Large intestine (tissue), 12 donors: ENCODE measurements at places on chromosomes 5 and 9. TPM values are rescaled to one million over a fixed set of nuclear protein-coding genes. Genes with fewer than 3 reads are reported as not detected.

DNA sequence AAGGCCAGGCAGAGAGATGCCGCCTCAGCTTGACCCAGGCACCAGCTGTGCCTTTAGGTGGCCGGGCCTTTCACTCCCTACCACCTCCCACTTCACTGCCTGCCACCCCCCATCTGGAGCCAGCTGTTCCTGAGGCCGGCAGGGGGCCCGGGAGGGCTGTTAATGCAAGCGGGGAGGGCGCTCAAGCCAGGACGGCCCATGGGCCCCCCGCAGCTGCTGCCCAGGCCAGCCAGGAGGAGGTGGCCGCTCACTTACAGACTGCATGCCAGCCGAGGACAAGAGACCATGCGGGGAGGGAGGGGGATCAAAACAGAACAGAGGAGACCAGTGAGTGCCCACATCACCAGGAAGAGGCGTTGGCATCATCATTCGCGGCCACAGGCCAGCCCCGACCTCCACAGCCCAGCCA, 4.5 kb downstream of the ABCA2 start:
- H3K4me3 ChIP-seq = no peak overlapping the region
- H3K27ac ChIP-seq = no peak overlapping the region

Gene GOLGA1
- 19.0 TPM for polyA plus RNA-seq

GRCh38 chr9:2041736-2042135, 26.6 kb downstream of the SMARCA2 start:
- no peak for DNase-seq
- no peak overlapping the region for H3K27ac ChIP-seq
- H3K4me3 ChIP-seq = no peak overlapping the region

DNA sequence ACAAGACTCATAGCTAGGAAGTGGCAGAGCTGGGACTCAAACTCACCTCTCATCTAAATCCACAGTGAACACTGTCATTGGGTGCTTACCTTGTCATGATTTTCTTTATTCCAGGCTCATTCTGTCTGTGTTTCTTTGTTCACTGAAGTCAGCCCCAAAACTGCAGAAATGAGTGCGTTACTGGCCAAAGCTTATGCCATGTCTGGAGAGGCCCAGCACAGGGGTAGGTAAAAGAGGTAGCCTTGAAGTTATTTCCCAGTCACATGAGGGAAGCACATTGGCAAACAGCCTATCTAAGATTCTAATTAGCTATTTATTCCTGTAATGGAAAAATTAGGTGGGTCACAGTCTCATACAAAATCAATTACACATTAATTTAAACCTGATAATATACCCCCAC, 29.8 kb downstream of the TTC23L start:
- no peaks in the 10 kb centered on the region for H3K27me3 ChIP-seq
- peaks cover 4% of the 10 kb centered on the region for H3K4me1 ChIP-seq
- DNase-seq = peak; percentile 62
- H3K27ac ChIP-seq = peak overlapping the region; percentile 28
- H3K4me3 ChIP-seq = no peak overlapping the region
- H3K36me3 ChIP-seq = no peaks in the 10 kb centered on the region

DNA sequence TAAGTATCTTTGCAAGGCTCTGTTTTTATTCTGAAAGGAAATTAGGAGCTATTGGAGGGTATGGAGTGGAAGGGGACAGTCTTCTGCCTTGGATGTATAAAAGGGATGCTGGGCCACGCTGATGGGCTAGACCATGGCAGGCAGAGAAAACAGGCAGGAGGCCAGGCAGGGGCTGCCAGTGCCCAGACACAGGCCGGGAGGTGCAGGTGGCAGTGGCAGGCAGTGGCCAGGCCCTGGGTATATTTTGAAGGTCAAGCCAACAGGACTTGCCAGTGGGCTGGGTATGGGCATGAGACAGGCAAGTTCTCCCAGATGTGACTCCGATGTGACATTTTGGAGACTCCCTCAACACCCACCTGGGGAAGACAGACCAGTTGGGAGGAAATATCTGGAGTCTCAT, 131.9 kb downstream of the KCNIP1 start:
- DNase-seq = no peak
- H3K36me3 ChIP-seq = no peaks in the 10 kb centered on the region
- peaks cover 11% of the 10 kb centered on the region for H3K27me3 ChIP-seq

DNA sequence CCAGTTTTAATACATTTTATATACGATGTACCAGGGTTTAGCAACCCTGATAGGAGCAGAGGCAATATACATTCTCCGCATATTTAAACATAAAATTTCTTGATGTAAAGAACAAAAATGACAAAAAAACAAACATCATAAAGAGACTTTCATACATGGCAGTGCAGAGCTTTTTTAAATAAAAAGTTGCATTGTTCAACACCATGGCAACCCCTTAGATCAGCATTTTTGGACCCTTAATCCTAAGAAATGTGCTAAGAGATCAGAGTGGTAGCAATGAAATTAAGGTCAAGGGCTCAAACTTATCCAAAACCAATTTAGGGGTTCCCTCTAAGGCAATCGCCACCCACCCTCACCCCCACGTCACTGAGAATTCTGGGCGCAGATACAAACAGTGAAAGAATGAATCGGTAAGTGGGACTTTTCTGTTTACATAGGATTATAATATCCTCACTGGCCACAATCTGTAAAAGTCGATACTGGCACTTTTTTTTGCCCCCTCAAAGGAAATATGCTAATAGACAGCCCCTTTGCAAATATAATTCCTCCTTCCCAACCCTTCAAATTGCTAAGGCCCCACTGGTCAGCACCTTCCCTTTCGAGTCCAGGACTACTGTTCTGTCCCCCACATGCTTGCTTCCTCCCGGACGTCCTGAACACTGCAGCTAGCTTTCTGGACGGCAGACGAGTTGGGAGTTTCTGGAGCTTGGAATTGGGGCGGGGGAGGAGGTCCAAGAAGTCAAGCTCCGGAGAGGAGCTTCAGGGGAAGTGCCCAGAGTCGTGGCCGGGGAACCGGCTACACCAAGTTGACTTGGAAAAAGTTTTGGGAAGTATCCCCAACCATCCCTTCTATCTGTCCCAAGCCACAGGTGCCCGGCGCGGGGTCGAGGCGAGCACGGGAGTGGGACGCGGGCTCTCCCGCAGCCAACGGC, 2.2 kb downstream of the GAS1 start:
- H3K4me3 ChIP-seq = peak overlapping the region; percentile 48
- H3K27me3 ChIP-seq = peaks cover 58% of the 10 kb centered on the region
- peak overlapping the region; percentile 60 for H3K27ac ChIP-seq
- no peaks in the 10 kb centered on the region for H3K4me1 ChIP-seq
- no peaks in the 10 kb centered on the region for H3K36me3 ChIP-seq

DNA sequence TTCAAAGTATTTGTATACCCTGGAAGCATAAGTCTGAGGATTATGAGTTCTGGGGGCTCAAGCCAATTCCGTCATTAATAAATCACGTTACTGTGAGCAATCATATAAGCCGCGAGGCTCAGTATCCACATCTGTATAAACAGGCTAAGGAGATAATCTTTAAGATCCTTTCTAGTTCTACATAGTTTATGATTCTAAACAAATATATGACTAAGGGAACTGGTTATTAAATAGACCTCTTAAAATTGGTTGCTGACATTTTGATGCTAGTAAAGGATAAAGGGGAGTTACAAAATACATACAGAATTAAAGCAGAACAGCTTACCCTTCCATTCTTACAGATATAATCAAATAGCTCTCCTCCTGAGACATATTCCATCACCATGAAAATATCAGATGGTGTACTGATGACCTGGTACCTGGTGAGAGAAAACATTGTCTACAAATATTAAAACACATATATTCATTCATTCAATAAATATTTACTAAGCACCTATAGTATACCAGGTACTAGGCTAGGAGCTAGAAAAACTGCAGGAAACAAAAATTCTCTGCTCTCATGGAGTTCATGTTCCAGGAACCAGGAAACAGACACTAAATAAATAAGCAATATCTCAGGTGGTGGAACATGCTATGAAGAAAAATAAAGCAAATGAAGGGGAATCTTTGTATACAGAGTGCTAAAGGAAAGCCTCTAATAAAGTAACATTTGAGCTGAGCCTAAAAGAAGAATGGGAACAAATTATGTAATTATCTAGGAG, 19.5 kb upstream of the TTC33 start:
- DNase-seq = no peak
- no peaks in the 10 kb centered on the region for H3K27me3 ChIP-seq
- H3K4me1 ChIP-seq = peaks cover 11% of the 10 kb centered on the region
- peak overlapping the region; percentile 47 for H3K27ac ChIP-seq
- peaks cover 37% of the 10 kb centered on the region for H3K36me3 ChIP-seq

DNA sequence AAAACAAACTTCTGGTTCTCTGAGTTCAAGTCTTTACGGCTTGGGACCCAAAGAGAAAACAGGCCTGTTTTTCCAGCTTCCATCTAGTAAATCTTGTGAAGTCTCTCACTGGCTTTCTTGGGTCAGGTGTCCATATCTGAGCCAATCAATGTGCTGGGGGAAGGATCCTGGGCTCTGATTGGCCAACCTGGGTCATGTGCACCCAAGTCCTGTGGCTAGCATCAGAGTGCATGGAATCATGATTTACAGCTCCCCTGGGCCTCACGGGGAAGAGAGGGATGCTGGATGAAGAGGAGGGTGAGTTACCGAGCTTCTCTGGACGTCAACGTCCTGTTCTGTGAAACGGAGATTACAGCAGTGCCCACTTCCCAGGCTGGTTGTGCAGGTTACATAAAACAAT, 19.4 kb downstream of the CXCL14 start:
- H3K4me3 ChIP-seq = no peak overlapping the region
- H3K4me1 ChIP-seq = peaks cover 4% of the 10 kb centered on the region
- no peak overlapping the region for H3K27ac ChIP-seq
- H3K27me3 ChIP-seq = peaks cover 35% of the 10 kb centered on the region
- H3K36me3 ChIP-seq = no peaks in the 10 kb centered on the region
- no peak for DNase-seq

GRCh38 chr9:123191260-123191659, 77.1 kb downstream of the STRBP start:
- H3K27ac ChIP-seq = no peak overlapping the region
- H3K36me3 ChIP-seq = no peaks in the 10 kb centered on the region
- H3K27me3 ChIP-seq = no peaks in the 10 kb centered on the region
- peaks cover 3% of the 10 kb centered on the region for H3K4me1 ChIP-seq

DNA sequence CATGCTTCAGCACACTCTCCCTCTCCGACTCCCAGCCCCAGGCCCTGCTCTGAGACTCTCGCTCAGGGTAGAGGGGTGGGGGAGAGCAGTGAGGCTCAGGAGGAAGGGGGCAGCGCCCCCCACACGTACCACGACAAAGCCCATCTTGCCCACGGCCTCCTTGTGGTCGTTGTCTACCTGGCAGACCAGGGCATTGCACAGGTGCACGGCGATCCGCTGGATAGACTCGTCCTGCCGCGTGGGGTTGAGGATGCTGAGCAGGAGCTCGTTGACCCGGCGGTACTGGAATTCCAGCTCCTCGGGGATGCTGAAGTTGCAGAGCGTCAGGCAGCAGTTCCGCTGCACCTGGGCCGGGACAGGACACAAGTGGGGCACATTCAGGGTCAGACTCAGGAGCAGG, 18.5 kb upstream of the ZDHHC12 start:
- no peaks in the 10 kb centered on the region for H3K27me3 ChIP-seq
- no peak for DNase-seq
- H3K36me3 ChIP-seq = peaks cover 41% of the 10 kb centered on the region
- no peak overlapping the region for H3K4me3 ChIP-seq
- H3K4me1 ChIP-seq = no peaks in the 10 kb centered on the region
- no peak overlapping the region for H3K27ac ChIP-seq

GRCh38 chr5:14850419-14851049, 21.0 kb downstream of the ANKH start:
- peak overlapping the region; percentile 57 for H3K27ac ChIP-seq
- H3K4me3 ChIP-seq = no peak overlapping the region
- no peaks in the 10 kb centered on the region for H3K27me3 ChIP-seq
- DNase-seq = no peak
- peaks cover 49% of the 10 kb centered on the region for H3K4me1 ChIP-seq
- no peaks in the 10 kb centered on the region for H3K36me3 ChIP-seq

Gene NOXA1
- 11.8 TPM for polyA plus RNA-seq

DNA sequence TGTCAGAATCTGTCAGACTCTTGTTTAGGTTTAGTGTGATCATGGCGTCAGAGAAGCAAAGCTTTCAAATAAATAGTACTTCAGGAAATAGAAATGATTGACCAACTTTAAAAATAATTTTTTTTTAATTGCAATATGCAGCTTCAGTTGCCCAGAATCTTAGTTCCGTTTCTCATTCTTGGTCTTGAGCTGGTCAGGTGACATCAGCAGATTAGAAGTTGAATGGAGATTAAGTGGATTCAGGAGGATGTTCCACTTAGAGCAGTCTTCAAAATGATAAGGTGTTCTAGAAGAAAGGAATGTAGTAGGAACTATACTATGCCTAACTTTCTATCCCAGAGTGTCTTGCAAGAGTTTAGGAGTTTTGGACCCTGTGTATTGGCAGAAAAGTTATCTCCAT, 30.6 kb downstream of the OTULIN start:
- H3K27me3 ChIP-seq = no peaks in the 10 kb centered on the region
- H3K4me3 ChIP-seq = no peak overlapping the region
- no peak for DNase-seq
- peaks cover 74% of the 10 kb centered on the region for H3K36me3 ChIP-seq
- no peaks in the 10 kb centered on the region for H3K4me1 ChIP-seq

- no peaks in the 10 kb centered on the region for H3K4me1 ChIP-seq
- no peak overlapping the region for H3K4me3 ChIP-seq
- H3K36me3 ChIP-seq = no peaks in the 10 kb centered on the region
- DNase-seq = no peak
Measured at GRCh38 chr5:7325975-7326913, 69.7 kb upstream of the ADCY2 start.

Gene ZNF883
- 2.6 TPM for polyA plus RNA-seq

Gene MRPS30
- polyA plus RNA-seq = 46.2 TPM

Gene RANBP17
- 5.8 TPM for polyA plus RNA-seq

Gene NUP188
- polyA plus RNA-seq = 35.3 TPM

GRCh38 chr5:168030912-168031311, 260.5 kb upstream of the WWC1 start:
- H3K36me3 ChIP-seq = no peaks in the 10 kb centered on the region
- peaks cover 2% of the 10 kb centered on the region for H3K27me3 ChIP-seq
- no peak overlapping the region for H3K4me3 ChIP-seq
- H3K27ac ChIP-seq = no peak overlapping the region
- DNase-seq = no peak

- no peaks in the 10 kb centered on the region for H3K36me3 ChIP-seq
- H3K27me3 ChIP-seq = no peaks in the 10 kb centered on the region
- peaks cover 6% of the 10 kb centered on the region for H3K4me1 ChIP-seq
- no peak for DNase-seq
Measured at GRCh38 chr9:16693616-16694015, 176.9 kb downstream of the BNC2 start.

- no peaks in the 10 kb centered on the region for H3K4me1 ChIP-seq
- no peak for DNase-seq
- H3K4me3 ChIP-seq = no peak overlapping the region
- no peak overlapping the region for H3K27ac ChIP-seq
- no peaks in the 10 kb centered on the region for H3K36me3 ChIP-seq
- H3K27me3 ChIP-seq = no peaks in the 10 kb centered on the region
Measured at GRCh38 chr5:89686081-89686765, 723.3 kb downstream of the CETN3 start.
